RWPE1 (cell line): ENCODE measurements at places on chromosomes 16 and 17.

GRCh38 chr17:4241535-4241934, 22.2 kb downstream of the ANKFY1 start:
- no peak for DNase-seq

GRCh38 chr17:17900615-17901520, 64.1 kb upstream of the SREBF1 start:
- peak; percentile 80 for DNase-seq

GRCh38 chr17:61619493-61619892, 28.5 kb upstream of the NACA2 start:
- no peak for DNase-seq

GRCh38 chr16:5031601-5032000, 2.1 kb downstream of the NAGPA start:
- DNase-seq, result no peak

- no peak for DNase-seq
Observed at GRCh38 chr16:17395849-17396480, 74.8 kb downstream of the XYLT1 start.

DNA sequence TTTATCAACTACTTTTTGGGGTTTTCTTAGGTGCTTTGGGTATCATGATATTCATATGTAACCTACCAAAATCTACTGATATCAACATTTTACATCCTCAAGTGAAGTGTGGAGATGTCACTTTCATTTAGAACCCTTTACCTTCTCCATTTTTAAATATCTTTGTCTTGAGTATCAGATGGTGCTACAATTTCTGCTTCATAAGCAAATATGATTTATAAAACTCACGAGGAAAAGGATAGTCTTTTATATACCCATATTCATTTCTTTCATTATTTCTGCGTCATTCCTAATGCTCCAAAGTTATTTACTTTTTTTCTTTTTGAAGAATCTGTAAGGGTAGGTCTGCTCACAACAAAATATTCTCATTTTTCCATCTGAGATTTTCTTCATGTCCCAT, 991.7 kb downstream of the CDH11 start:
- DNase-seq, result no peak

GRCh38 chr16:1975432-1976215, 3.8 kb downstream of the TBL3 start:
- DNase-seq, result no peak

DNA sequence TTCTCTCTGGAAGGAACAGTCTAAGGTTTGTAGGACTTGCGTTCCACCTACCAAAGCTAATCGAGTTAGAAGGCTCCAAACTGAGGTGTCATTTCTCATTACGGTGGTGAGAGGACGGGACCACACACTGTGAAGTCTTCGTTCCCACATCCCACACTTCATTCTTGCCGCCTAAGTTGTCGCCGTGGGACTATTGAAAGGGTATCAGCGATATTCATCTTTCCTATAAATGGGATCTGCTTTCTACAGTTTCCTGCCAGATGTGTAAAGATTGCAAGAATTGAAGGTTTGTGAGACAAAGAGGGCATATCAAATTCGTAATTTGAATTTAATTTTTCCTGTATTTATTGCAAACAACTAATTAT, 608 bp upstream of the TRIM37 start:
- DNase-seq, result peak; percentile 12

- DNase-seq, result no peak
Observed at GRCh38 chr16:83794860-83795554, 12.8 kb upstream of the HSBP1 start.

GRCh38 chr16:3963203-3963602, 82.7 kb upstream of the CREBBP start:
- no peak for DNase-seq

GRCh38 chr16:12742741-12743140, 60.9 kb downstream of the CPPED1 start:
- DNase-seq, result no peak

- DNase-seq, result no peak
Observed at GRCh38 chr17:39517224-39517623, 55.9 kb downstream of the CDK12 start.

DNA sequence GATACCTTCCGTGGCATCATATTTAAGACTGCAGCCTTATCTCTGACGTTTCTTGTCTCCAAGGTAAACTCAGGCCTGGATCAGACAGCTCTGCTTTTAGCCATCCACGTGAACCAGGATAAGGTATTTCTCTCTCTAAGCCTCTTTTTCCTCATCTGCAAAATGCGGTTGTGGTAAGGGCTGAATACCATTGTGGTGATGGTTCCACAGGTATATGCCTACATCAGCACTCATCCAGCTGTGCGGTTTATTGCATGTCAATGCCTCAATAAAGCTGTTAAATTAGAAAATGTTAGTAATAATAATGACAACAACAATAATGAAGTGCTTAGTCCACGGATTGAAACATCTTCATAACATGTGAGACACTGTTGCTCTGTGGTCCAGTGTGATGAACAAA, 104.4 kb downstream of the GRIN2A start:
- DNase-seq, result no peak

DNA sequence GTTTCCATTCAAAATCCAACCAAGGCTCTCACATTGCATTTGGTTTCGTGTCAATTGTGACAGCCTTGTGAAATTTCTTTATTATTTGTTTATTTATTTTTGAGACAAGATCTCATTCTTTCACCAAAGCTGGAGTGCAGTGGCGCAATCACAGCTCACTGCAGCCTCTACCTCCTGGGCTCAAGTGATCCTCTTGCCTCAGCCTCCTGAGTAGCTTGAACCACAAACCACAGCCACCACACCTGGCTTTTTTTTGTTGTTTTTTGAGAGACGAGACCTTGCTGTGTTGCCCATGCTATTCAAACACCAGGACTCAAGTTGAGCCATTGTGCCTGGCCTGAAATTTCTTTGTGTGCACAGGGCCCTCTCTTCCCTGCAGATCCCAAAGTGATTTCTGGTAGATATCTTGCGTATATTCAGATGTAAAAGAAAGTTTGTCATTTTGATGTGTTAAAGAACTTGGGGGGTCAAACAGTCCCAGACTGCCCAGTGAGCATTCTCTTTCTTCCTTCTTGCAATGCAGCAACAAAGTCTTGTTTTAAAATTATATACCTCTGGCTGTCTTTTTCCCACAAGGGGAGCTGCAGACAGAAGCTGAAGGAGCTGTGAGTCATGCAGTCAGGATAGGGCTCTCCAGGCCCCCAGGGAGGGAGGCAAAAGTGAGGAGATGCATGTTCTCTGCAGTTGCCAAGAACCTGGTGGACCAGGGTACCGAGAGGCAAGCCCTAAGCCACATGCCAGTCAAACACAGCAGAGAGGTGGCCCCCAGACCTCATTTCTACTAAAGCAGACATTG, 15.5 kb upstream of the USP22 start:
- DNase-seq, result no peak

GRCh38 chr17:50922107-50922506, 56.0 kb upstream of the TOB1 start:
- peak; percentile 72 for DNase-seq

- peak; percentile 44 for DNase-seq
Observed at GRCh38 chr17:74646231-74646630, 22.7 kb upstream of the CD300E start.

GRCh38 chr17:32971171-32971570, 20.5 kb upstream of the SPACA3 start:
- no peak for DNase-seq

- peak; percentile 23 for DNase-seq
Observed at GRCh38 chr17:57735707-57736106, 9.4 kb downstream of the CCDC182 start.

DNA sequence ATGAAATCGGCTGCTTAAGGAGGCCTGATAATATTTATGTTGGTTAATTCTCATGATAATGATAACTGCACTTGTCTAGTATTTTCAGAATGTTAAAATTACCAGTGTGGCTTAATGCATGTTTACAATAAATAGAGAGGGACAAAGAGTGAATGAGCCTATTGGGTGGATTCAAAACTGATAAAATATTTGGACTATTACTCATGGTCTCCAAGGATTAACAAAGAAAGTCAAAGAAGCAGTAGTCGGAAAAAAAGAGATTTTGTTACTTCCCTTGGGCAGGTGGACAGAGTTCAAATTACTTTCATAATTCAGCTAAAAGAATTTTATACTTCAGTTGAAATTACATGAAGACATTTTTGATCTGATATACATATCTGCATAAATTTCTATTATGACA, 258.2 kb upstream of the PMFBP1 start:
- no peak for DNase-seq

- DNase-seq, result no peak
Observed at GRCh38 chr16:24102209-24102660, 153.9 kb upstream of the CACNG3 start.

- no peak for DNase-seq
Observed at GRCh38 chr17:42675965-42676423, 800 bp downstream of the PLEKHH3 start.

DNA sequence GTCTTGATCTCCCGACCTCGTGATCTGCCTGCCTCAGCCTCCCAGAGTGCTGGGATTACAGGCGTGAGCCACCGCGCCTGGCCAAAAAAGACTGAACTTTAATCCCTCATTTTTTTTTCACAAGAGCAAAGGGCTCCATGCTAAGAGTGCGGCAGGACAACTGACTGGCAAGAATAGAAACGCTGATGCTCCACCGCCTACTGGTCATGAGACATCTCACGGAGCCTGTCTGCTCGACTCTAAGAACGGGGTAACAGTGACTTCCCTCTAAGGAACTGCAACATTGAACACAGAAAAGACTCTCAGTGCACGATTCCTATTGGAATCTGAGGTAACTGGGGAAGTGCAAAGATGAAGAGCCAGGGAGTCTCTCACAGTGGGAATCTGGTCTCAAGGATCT, 23.9 kb downstream of the HIGD1B start:
- no peak for DNase-seq

DNA sequence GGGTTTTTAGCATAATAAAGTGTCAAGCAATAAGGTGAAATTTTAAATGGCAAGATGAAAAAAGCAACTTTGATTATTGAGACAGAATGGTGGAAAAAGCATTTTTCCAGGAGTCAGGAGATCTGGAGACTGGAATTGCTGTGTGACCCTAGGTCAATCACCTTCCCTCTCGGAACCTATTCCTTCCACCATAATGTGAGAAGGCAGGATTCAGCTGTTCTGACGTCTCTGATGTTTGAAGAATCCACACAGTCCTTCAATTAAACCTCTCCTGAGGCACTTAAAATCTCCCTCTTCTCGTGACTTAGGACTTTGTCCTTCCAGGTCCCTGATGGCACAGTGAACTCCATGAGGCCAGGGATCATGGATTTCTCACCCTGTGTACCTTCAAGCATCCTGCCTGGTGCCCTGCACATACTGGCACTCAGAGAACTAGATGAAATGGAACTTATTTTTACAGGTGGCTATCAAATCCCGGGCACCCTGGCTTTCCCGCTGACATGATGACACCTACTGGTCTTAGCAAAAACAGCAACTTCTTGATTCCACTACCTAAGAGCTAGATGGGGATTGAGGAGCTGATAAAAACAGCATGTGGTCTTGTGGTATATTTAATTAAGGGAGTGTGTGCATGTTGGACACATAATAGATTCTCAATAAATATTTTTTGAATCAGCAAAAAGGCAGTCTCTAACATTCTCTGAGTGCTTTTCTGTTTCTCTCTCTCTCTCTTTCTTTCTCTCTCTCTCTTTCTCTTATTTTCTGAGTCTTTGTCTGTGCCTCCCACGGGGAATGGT, 2.3 kb upstream of the CCDC182 start:
- DNase-seq, result peak; percentile 67

GRCh38 chr16:48885471-48885870, 275.5 kb upstream of the N4BP1 start:
- DNase-seq, result no peak

- peak; percentile 30 for DNase-seq
Observed at GRCh38 chr16:56357241-56357764, 68.0 kb downstream of the AMFR start.

DNA sequence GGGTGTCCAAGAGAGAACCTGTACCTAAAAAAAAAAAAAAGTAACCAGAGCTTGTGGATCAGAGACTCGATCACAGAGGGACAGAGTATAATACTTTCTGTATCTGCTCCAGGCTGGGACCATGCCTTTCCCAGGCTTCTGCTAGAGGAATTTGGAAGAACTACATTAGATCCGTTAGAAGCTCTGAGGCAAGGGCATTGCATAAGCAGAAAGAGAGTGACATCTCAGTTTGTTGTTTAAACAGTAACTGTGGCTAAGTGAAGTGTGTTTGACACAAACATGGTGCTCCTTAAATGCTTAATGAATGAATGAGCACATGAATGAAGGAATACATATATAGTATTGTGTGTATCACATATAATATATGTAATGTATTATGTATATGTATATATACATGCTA, 131.2 kb downstream of the HS3ST3B1 start:
- no peak for DNase-seq

DNA sequence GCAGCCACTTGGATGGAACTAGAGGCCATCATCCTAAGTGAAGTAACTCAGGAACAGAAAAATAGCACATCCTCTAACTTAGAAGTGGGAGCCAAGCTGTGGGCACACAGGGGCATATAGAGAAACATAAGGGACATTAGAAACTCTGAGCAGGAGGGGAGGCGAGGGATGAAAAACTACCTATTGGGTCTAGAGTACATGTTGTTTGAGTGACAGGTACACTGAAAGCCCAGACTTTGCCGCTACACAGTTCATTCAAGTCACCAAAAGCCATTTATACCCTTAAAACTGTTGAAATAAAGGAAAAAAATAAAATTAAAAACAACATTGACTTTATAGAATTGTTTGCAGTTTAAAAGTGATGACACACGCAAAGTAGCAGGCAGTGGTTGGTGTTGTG, 236.6 kb downstream of the SNX29 start:
- no peak for DNase-seq

- DNase-seq, result no peak
Observed at GRCh38 chr17:81833921-81834830, 674 bp downstream of the PPP1R27 start.

DNA sequence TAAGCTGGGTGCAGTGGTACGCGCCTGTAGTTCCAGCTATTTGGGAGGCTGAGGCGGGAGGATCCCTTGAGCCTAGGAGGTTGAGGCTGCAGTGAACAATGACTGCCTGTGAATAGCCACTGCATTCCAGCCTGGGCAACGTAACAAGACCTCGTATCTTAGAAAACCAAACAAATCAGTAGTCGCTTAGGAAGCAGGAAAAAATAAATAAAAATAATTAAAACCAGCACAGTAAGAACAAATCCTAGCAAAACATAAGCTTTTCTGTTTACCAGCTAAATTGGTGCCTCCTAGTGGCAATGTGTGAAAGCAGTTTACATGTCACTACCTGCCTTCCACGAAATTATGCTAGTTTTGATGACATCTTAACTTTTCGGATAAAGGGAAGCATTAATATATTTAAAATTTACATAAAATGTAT, 1.3 kb downstream of the ARMC5 start:
- no peak for DNase-seq
